ENCODE measurements at places on chromosomes 13 and 19.
A peak's percentile ranks its signal among the peaks of the same experiment; 100 is the strongest.

GRCh38 chr13:38703255-38703654 lies 16.4 kb downstream of the FREM2 start:
- DNase-seq: no peak

- peak; percentile 73 for DNase-seq
These were observed 6.2 kb downstream of the HRC start for GRCh38 chr19:49148784-49149651.

GRCh38 chr19:11154683-11155047 lies 917 bp downstream of the SPC24 start:
- DNase-seq: no peak

DNA sequence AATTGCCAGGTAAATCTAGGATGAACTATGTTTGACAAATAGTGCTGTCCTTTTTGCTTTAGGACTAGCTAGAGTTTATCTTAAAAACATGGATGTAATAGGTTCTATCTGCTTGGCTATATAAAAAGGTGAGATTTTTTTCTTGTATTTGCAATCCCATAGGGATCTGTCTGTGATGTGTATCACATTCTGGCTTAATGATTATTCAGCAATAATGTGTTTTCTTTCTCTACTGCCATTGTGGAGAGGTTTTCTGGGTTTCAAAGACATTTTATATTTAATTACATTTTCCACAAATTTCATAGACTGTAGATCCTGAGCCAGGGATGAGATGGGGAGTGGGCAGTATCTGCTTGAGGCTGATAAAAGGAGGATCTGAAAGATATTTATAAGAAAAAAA lies 277.8 kb upstream of the SLITRK5 start:
- DNase-seq: no peak

- no peak for DNase-seq
These were observed 36.1 kb downstream of the ZSWIM9 start for GRCh38 chr19:48206397-48207093.

- DNase-seq: no peak
These were observed 4.1 kb downstream of the ATP11A start for GRCh38 chr13:112693831-112694497.

GRCh38 chr13:58463841-58464240 lies 832.3 kb downstream of the PCDH17 start:
- no peak for DNase-seq

GRCh38 chr13:42068886-42069285 lies 20.4 kb downstream of the DGKH start:
- no peak for DNase-seq

GRCh38 chr13:113949546-113949945 lies 24.3 kb downstream of the C13orf46 start:
- DNase-seq: no peak

GRCh38 chr13:99690426-99691174 lies 189.3 kb downstream of the TM9SF2 start:
- no peak for DNase-seq

- no peak for DNase-seq
These were observed 13.8 kb downstream of the PAK4 start for GRCh38 chr19:39139305-39139874.

GRCh38 chr19:6023085-6023682 lies 45.2 kb upstream of the RANBP3 start:
- DNase-seq: no peak

DNA sequence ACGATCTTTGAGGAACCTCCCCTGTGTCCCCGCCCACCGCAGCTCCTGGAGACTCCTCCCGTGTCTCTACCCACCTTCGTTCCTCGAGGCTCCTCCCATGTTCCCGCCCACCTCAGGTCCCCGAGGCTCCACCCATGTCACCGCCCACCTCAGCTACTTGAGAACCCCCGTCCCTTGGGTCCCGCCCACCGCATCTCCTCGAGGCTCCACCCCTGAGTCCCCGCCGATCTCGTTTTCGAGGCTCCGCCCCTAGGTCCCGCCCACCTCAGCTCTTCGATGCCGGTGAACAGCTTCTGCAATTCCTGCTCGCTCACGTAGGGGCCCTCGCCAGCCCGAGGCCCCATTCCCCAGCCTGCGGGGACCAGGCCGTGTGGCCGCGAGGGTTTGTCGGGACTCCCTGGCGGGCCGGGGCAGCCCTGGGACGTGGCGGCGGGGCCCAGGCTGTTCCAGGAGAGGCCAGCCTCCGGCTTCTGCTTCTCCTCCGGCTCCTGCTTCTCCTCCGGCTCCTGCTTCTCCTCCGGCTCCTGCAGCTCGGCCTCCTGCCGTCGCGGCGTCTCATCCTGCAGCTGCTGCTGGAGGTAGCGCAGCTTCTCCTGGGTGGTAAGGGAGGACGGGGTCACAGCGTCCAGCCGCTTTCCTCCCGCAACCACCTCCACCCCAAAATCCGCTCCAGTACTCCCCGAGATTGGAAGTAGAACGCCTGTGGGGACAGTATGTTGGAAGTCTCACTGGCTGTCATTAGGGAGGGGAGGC lies 16.7 kb downstream of the TSKS start:
- peak; percentile 36 for DNase-seq

GRCh38 chr19:19946226-19946625 lies 45.5 kb downstream of the ZNF93 start:
- DNase-seq: no peak

DNA sequence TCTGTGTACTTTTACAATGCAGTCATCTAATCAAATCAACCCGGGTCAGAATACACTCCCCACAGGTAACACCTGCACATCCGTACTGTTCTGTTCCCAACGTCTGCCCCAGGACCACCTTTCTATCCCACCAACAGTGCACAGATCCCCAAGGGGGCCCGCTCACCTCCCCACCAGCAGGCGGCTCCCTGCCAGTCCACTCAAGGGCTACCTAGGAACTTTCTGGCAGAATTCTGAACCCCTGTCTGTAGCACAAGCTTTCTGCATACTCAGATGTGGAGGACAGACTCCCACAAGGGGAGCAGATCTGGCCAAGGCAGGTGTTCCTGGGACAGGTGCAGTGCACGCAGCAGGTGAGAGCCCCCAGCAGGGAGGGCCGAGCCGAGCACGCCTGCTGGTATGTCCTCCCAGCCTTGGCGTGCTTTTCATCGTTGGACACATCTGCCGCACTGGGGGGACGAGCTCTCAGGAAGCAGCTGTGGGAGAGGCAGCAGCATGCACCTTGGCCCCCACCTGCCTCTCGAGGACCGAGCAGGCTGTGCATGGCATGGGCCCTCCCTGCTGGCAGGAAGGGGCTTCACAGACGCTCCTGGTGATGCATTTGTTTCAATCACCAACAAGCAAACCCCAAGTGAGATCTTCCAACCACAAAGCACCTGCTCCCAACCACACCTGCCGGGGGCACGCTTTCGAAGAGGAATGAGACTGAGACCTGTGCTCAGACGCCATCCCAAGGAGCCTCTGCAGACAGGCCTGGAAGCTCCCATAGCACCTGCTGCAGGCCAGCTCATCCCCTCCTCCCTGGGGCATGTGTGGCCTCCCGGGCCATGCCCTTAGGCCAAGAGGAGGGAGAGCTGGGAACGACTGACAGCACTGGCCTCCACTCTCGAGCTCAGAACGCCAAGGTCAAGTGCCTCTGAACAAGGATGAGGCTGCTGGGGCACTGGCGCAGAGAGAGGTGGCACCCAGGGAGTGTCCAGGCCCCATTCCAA lies 35.9 kb downstream of the RAB20 start:
- no peak for DNase-seq

GRCh38 chr19:46112527-46112926 lies 12.0 kb downstream of the IGFL3 start:
- DNase-seq: no peak

- no peak for DNase-seq
These were observed 51.7 kb downstream of the RXFP2 start for GRCh38 chr13:31790992-31791391.

GRCh38 chr19:5099701-5100221 lies 130.8 kb downstream of the KDM4B start:
- no peak for DNase-seq

DNA sequence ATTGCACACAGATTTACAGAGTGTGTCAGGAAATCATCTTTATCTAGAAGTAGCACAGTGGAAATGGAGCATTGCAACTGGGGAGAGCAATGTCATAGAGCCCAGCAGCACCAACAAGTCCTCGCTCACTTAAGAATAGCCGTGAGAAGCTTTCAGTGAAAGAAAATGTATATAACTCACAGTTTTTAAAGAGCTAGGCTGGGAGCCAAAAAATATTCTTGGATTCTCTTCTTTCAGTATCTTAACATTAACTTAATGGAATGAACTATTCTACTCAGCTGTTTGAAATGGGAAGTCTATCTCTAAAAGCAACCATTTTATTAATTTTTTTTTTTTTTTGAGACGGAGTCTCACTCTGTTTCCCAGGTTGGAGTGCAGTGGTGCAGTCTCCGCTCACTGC lies 329.6 kb downstream of the COG6 start:
- no peak for DNase-seq

- DNase-seq: no peak
These were observed 49.3 kb upstream of the GPR183 start for GRCh38 chr13:99356262-99357091.

GRCh38 chr13:106274551-106275203 lies 260.8 kb downstream of the EFNB2 start:
- DNase-seq: no peak

DNA sequence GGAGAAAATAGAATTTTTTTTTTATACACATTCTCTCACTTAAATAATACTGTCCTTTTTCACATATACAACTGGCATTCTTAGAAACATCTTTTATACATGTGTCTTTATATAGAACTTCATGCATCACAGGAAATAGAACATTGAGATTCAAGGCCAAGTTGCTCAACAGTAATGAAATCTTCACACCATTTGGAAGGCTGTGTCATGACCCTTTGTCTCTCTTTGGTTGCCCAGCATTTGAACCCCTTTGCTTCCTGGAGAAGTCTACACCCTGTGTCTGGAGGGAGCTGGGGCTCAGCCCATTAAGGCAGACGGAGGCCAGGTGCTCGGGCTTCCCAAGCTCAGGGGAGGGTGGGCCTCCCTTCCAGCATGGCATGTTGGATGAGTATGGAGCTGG lies 41.1 kb downstream of the B3GLCT start:
- no peak for DNase-seq

- peak; percentile 91 for DNase-seq
These were observed 13.7 kb upstream of the CREB3L3 start for GRCh38 chr19:4139614-4140236.

- no peak for DNase-seq
These were observed 1.0 kb downstream of the GRIK5 start for GRCh38 chr19:42068756-42069571.

GRCh38 chr13:40452038-40452666 lies 214.3 kb downstream of the FOXO1 start:
- DNase-seq: no peak

DNA sequence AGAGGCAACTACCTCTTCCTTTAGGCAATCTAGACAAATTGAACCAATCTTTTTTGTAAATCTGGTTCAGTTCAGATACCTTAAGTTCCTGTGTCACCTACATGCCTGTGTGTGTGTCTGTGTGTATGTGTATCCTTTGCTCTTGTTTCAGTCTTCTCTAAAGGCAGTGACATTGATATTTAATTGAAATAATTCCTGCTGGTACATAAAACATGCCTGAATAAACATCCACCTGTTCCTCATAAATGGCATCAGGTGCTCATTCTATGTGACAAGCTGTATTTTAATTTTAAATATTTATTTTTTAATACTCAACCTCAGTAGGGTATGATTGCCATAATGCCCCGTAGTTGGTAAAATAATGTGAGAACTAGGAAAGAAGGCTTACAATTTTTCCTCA lies 1606.4 kb upstream of the PRR20A start:
- DNase-seq: no peak

- DNase-seq: no peak
These were observed 10.3 kb upstream of the SLC7A10 start for GRCh38 chr19:33235996-33236350.

GRCh38 chr13:80011448-80012212 lies 329.3 kb downstream of the SPRY2 start:
- DNase-seq: no peak

- DNase-seq: no peak
These were observed 1321.8 kb upstream of the PCDH9 start for GRCh38 chr13:68551701-68552522.

DNA sequence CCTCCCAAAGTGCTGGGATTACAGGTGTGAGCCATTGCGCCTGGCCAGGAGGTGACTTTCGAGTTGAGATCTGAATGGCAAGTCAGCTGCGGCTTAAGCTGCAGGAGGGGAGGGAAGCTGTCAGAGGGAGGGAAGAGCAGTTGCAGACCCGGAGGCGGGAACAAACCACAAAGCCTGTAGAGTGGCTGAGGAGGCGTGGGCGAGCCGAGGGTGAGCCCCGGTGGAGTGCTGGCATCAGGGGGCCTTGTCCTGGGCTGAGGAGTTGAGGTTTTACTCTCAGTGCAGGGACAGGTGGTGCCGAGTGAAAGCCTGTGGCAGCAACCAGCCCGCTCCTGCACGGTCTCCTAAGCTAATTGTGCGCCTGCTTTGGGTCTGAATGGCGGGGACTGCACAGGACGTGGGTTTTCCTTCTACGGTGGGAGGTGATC lies 24.2 kb downstream of the PPP1R37 start:
- DNase-seq: peak; percentile 62

DNA sequence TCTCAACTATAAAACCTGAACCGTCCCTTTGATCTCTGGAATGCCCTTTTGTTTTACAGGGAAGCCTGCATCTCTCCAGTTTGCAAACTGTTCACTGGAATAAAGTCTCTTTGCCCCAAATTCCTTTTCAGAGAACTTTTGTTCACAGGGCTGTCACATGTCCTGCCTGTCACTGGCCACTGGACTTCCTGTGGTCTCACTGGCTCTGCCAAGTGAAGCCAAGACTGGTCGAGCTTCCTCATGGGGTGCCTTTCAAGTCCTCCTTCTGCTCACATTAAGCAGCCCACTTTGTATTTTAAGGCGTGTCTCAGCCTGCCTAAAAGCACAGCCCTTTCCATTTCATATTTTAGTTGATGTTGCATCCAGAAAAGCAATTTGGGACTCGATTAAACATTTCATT lies 215.7 kb downstream of the KATNAL1 start:
- DNase-seq: no peak

DNA sequence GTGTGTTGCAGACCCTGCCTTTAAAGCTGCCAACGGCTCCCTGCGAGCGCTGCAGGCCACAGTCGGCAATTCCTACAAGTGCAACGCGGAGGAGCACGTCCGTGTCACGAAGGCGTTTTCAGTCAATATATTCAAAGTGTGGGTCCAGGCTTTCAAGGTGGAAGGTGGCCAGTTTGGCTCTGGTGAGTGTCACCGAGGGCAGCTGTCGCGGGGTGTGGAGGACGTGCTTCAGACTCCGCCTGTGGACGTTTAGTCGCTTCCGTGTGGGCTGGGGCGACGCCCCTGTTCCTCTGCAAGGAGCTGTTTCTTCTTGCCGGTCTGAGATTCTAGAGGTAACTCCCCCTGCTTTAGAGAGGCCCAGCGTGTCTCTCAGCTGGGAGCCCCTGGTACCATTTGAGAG lies 24.5 kb downstream of the LAMP1 start:
- no peak for DNase-seq

DNA sequence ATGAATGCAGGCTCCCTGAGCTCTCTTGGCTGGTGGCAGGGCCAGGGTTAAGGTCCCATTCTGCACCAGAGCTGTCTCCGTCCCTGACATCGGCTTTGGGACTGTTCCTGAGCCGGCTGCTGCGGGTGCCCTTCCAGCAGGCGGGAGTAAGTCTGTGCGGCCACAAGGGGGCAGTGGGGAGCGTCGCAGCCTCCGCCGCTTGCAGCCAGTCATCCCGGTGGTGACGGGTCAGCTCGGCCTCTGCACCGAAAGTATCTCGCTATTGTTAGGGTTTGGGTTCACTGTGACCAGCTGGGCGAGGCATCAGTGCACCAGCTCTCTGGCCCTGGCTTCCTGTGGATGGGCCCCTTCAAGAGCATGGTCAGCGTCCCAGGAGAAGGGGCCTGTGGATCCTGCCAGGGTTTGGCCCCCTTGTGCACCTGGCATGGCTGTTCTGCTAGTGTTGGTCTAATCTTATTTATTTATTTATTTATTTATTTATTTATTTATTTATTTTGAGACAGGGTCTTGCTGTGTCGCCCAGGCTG lies 15.1 kb downstream of the NDUFB7 start:
- DNase-seq: peak; percentile 76
